ENCODE measurements at places on chromosomes 3 and 15.

GRCh38 chr3:28287046-28287445, 45.6 kb downstream of the CMC1 start:
- no peak for DNase-seq

DNA sequence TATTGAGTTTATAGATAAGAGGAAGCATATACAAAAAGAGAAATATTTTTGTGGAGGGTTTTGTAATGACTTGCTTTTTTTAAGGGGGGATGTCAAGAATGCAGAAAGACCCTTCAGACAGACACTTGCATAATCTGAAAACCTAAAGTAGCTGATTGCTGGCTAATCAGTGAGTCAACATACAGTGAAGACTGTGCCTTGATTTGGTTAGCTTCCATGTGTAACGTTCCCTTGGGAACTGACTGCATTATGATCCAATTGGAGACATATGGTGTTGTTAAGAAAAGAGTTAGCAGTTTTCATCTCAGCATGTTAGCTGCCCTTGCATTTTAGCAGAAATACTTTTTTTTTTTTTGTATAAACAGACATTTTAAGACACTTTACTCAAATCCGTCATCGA, 483.2 kb downstream of the RBMS3 start:
- no peak for DNase-seq

DNA sequence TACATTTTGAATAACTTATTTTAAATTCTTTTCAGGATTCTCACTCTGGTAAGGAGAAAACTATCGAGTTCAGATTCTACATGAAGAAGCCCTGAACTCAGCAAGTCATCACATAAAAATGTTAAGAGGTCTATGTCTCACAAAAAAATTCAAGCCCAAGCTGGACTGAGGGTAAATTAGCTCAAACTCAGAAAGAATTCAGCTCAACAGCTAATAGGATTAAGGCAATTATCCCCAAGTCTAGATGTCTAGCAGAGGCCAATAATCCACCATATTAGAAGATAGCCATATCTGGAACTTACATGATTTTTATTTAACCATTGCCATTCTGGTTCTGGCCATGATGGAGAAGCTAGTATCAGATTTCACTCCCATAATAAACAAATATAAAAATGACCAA, 909.7 kb downstream of the PLOD2 start:
- no peak for DNase-seq

DNA sequence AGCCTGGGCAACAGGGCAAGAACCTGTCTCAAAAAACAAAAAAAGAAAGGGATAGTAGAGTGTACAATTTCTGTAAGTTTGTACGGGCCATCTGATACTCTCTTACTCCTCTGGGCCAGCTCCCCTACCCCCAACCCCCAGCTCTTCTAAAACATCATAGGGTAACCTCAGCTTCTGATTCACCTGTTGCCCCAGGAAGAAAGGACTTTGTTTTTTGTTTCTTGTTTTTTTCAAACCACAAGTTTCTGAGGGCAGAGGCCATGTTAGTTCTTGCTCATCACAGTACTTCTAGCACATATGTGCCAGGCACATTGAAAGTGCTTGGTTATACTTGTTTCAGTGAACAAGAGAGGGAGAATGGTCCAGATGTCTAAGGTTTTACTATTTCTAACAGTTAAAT, 20.2 kb downstream of the ATOSA start:
- DNase-seq, result peak; percentile 47

GRCh38 chr15:81483496-81483895, 109.5 kb upstream of the TMC3 start:
- no peak for DNase-seq

DNA sequence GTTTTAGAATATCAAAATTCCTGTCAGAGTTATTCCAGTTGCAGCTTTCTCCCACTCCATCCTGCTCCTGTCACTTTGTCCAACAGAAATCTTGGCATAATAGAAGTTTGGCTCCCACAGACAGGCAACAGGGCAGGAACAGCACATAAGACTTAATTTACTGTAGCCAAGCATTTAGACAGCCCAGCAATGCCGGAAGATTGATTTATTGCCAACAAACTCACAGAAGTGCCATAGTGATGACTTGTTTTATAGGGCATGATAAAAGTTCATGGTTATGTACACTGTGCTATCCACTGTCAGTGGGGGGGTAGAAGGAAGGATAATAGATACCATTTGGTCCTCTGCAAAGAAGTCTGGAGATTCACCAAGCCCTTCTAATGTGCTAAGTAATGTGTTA, 98.3 kb upstream of the CBLB start:
- no peak for DNase-seq

GRCh38 chr3:62677926-62678325, 197.3 kb downstream of the CADPS start:
- DNase-seq, result no peak

DNA sequence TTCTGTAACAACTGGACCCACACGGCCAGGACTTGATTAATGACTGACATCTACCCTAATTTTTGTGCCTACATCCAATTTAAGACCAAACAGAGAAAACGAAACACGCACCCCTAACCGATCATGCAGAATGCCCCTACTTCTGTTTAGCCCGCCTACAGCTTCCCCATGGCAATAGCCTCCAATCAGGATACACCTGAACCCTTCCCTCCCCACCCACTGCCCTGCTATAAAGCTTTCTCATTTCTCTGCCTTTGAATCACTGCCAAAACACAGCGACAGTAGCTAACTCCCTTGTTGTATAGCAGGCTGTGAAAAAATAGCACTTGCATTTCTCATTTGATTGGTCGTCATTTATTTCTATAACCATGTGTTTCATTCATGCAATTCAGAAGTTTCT, 45.2 kb upstream of the DPPA4 start:
- no peak for DNase-seq

DNA sequence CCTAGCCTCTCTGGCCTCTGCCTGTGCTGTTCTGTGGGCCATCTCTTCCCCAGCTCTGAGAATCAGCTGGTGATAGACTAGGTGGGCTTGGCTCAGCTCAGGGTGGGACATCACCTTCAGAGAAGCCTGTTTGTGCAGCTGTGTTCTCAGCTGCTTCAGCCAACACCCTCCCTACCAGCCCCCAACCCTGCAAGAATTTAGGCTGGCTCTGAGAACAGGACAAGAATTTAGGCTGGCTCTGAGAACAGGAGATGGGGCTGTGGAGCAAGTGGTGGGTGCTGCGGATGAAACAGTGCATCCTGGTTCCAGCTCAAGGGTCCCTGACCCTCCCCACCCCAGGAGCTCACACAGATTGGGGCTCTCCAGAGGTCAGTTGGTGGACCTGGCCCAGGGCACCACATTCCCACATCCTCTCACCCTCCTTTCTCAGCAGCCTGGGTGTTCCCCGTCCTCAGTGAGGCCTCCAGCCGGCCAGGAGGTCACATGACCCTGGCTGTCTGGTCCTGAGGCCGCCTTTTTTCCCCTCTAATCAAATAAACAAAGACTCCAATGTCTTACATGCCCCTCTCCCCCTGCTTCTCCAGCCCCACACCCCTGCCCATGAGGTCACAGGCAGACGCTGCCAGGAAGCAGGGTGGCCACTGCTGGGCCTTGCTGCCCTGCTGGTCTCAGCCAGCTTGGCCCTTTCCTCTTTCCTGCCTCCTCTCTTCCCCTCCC, 14.9 kb downstream of the PLEKHO2 start:
- DNase-seq, result no peak

GRCh38 chr15:70566047-70566835, 197.1 kb downstream of the UACA start:
- no peak for DNase-seq

- DNase-seq, result no peak
These were observed 10.6 kb downstream of the CCR9 start for GRCh38 chr3:45896956-45897355.

DNA sequence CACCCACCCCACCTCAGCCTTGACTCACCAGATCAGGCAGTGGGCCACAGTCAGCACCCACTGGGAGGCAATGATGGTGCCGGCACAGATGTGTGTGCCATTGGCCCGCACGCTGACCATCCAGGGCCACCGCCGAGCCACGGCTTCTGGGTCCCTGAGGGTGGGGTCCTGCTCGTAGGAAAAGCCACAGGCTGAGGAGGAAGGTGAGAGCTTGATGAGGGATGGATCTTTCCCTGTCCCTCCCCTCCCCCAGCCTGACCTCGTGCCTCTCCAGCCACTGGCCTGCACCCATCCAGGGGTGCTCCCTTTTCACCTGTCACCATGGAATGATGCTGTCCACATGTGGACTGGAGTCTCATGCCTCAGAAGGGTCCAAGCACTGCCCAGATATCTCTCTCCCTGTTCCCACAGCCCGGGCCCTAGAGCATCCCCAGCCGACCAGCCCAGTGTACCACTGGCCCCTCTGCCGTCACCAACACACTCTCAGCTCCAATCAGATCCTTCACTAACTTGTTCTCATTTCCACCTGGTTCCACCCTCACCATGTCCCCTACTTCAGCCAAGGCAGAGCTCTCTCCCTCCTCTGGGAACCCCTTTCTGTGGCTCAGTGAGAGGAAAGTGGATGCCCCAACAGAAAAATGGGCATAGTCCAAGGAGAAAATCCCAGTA, 2.0 kb downstream of the PRSS50 start:
- DNase-seq, result no peak

DNA sequence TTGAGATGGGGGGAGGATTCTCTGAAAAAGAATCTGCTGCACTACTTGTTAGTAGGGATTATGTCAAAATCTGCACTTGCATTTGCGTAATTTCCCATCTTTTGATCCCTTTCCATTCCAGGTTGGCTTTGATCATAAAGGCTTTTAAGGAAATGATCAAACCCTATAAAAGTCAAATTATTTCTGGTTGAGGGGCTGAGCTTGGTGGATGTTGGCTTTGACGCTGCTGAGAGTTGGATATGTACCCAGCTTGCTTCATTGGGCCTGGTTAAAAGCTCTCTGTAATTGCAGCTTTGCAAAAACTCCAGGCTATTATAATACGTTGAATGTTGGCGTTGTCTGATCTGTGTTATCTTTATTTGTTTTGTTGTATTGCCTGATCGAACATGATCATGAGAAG, 12.0 kb downstream of the LRRC3B start:
- no peak for DNase-seq

GRCh38 chr15:47795864-47796263, 78.6 kb downstream of the SEMA6D start:
- DNase-seq, result no peak

- no peak for DNase-seq
These were observed 87.7 kb downstream of the ETFA start for GRCh38 chr15:76223521-76223920.

GRCh38 chr3:183930086-183930485, 45.4 kb upstream of the PARL start:
- no peak for DNase-seq

DNA sequence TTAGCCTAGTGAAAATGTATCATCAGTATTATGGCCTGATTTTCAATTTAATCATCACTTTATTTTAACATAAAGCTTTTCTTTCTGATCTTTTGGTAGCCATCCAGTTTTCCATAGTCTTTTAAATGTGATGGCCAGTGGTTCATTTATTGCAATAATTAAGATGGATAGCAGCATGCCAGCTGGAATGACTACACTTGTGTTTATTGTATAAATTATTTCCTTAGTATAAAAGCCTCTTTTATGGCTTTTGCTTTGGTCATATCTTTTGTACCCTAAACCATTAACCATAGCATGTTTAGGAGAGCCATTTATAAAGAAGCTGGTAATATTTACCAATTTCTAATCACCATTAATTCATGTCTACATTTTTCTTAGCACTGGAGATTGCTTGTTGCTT, 31.7 kb downstream of the ALCAM start:
- no peak for DNase-seq
